ENCODE measurements at places on chromosomes 5 and 9.
A peak's percentile ranks its signal among the peaks of the same experiment; 100 is the strongest.

DNA sequence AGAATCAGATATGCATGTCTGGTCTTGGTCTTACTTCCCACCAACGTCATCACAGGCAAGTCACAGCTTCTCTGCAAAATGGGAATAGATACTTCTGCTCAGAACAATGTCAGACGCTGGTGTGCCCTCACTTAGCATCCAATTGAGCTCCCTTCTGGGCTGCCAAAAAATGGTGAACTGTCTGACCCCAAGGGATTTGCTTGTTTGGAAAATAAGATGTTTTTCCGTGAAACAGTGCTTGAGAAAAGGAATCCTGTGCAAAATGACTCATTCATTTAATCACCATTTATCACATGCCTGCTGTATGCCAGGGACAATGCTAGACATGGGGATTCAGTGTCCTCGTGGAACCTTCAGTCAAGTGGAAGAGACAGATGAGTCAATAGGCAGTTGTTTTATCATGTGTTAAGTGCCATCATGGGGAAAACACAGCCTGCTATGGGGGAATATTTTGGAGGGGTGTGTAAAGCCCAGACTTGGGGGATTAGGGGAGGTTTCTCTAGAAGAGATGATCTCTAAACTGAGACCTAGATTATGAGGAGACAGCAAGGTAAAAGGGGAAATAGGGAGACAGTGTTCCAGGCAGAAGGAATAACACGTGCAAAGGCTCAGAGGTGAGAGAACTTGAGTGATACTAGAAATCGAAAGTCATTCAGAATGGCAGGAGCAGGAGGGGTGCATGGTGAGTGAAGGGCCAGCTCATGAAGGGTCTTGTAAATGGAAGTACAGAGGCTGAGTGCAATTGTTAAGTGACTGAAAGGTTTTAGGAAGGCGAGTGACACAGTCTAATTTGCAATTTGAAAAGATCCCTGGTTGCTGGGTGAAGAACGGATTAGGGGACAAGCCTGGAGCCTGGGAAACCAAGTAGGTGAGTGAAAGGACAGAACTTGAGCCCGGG is 3.9 kb downstream of the NIPAL4 start:
- DNase-seq, result peak; percentile 90

DNA sequence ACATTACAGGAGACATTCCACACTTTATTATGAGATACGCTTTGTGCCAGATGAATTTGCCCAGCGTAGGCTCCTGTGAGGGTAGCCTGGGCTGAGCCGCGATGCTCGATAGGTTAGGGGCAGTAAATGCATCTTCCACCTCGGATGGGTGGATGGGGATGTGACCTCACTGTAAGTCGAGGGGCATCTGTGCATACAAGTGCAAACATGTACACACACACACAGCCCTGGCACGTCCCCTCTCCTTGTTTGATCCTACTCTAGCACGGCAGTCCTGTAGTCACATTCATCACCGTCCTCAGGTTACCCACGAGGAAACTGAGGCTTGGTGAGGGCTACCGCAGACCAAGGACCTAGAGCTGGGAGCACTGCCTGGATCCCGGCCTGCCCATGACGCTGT is 166.8 kb downstream of the COL23A1 start:
- no peak for DNase-seq

- peak; percentile 28 for DNase-seq
Measured at GRCh38 chr5:39661026-39661779, 236.4 kb upstream of the DAB2 start.

DNA sequence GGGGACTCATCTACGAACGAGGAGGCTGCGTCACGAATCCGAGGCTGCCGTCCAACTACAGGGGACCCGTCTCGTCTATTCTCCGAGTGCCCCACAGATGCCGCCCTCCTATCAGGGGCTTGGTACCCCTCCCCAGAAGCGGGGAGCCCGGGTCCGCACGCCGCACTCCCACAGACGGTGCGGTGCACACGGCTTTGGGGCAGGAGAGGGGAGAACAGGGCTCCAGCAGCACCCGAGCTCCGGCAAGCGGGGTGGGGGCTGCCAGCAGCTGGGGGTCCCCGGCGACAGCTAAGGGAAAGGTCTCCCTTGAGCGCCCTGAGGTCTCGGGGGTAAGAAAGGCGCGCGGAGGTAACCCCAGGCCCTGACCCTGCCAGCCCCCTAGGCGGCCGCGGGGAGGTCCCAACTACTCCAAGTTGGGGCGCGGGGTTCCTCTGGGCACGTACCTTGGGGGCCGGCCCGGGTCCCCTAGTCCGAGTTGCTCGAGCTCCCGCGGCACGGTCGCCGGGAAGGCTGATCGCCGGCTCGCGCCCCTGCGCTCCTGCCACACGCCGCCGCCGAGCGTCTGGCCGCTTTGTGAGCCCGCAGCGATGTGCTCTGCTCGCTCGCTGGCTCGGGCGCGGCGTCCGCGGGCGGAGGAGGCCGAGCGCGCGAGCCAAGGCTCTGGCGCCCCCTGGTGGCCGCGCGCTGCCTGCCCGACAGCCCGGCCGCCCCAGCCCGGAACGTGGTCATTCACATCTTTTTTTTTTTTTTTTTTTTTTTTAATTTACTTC is at the start of gene SPOCK1:
TSS of gene SPOCK1 (minus strand) at position 591 of the 770 bp plus-strand sequence.
- peak; percentile 79 for DNase-seq

- peak; percentile 2 for DNase-seq
Measured at GRCh38 chr5:114387433-114387832, 25.6 kb downstream of the KCNN2 start.

DNA sequence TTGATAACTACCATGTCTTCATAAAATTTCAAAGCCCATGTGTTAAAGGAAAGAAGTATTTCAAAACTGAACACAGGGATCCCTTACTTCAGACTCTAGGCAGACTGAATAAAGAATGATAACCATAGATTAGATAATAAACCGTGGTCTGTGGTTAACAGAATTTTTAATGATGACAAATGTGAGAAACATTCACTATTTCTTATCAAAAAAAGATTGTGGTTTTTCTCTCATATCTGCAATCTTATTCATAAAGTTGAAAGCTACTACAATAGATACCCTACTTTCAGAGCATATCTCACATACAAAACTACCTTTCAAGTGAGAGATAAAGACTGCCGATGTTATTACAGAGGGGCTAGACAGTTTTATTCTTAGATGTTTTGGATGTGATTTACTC is 816.8 kb upstream of the DMAC1 start:
- DNase-seq, result peak; percentile 54

DNA sequence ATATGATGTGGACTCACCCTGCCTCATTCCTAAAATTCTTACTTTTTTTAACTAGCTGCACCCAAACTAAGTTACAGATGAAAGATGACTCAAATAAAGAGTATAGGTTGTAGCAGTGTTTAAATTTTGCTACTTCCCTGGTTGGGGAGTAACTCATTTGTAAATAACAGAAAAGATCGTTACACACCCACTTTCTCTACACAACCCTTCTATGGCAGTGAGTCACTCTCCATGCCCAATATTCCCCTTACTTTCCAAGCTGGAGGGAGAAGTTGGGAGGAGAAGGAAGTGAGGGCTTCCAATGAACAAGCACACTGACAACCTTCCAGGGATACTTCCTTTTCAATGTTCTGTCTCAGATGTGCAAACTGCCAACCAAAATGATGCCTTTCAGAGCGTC is 1.9 kb downstream of the RASEF start:
- DNase-seq, result no peak

DNA sequence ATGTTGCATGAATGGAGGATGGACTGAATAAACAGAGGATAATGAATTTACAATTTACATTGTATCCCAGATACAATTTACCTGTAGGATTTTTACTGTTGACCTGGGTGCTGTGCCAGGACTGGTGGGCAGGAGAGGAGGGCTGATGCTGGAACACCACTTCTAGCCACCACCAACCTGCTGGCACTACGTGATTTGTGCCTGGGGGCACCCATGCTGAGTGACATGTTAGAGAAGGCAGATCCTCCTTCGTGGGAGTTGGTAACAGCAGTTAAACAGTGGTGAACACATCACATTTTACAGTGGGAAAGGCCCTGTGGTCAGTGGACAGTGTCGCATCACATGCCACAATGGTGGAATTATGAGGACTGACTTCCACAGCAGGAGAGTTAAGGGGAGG is 3.0 kb upstream of the ANKRD34B start:
- no peak for DNase-seq

DNA sequence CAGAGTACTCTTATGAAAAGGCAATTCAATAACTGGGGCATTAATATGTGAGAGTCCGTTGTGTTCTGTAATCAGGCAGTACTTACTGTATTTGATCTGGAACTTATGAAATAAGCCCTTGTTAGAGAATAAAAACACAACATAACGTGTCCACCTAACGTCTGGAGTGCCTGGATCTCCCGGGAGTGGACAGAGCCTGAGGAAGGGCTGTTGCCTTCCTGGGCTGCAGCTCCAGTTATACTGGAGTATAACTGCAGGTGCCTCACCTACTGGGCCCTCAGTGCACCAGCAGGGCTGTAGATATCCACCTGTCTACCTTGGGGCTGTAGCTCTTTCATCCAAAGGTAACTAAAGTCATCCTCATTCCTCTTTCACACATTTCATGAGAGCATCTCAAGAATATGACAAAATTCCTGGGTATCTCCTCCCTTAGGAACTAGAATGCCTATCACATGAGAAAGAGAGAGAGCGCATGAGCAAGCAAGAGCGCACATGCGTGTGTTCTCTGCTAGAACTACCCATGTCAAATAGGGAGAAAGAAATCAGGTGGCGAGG is 200.1 kb downstream of the GAPVD1 start:
- DNase-seq, result no peak

DNA sequence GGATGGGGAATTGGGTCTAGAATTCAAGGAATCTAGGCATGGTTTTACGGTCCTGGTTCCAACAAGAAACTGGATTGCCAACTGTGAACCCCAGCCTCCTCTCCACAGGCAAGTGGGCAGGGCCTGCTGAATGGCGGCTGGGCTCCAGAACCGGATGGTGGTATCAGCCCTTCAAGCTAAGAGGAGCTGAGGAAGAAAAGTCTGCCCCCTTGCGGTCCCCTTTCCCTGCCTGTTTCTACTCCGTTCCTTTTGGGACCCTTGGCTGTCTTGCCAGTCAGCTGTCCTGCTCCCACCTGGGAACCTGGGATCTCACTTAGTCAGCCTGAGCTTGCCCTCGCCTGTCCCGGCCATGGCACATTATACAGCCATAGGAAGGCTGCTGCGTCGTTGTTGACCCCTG is 234.4 kb upstream of the DAPK1 start:
- DNase-seq, result no peak

- DNase-seq, result no peak
Measured at GRCh38 chr5:74464512-74465209, 175.9 kb downstream of the ENC1 start.

DNA sequence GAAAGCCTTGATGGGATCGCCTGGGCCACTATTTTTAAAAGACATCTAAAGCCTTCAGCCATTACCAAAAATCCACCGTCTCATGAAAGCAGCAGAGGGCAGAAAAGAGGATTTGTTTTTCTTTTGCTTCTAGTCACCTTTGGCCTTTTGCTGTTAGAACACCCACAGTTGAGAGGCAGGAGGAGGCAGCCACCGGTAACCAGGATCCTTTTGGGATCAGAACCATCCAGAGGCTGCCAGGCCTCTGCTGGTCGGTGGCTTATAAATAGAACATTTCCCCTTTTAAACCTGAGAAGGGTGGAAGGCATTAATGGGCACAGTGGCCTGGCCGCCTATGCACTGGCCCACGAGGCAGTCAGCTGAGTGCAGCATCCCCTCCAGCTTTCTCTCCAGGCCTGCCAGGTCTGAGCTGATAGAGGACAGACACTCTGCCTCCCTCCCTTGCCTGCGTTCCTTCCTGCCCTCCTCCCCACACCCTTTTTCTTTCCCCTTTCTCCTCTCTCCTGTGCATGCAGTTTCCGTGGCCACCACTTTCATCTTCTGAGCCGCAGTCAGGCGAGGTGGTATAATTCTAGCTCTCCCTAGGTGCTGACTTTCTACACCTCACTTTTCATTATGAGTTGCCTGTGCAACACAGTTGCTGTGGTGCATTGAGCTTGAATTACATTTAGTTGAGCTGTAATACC is 253.4 kb downstream of the ARHGAP26 start:
- DNase-seq, result no peak

DNA sequence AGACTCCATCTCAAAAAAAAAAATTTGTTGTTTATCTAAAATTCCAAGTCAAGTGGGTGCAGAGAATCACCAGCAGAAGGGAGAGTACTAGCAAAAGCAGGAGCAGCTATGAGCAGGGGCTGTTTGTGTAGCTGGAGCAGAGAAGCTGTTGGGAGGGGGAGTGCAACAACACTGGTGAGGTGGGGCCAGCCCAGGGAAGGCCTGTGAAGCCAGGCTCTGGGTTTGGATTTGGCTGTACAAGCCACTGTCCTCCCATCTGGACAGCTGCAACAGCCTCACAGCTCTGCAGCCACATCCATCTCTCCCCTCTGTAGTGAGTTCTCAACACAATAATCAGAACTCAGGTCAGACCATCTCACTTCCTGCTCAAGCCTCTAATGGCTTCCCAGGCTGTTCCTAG is 59.4 kb downstream of the TMOD1 start:
- no peak for DNase-seq

- no peak for DNase-seq
Measured at GRCh38 chr5:28415791-28416443, 1377.5 kb upstream of the CDH9 start.

- DNase-seq, result no peak
Measured at GRCh38 chr5:95808013-95808685, 14.4 kb downstream of the GLRX start.

GRCh38 chr5:173323106-173323798 is 5.0 kb downstream of the STC2 start:
- DNase-seq, result no peak

- no peak for DNase-seq
Measured at GRCh38 chr5:78215972-78216371, 78.5 kb downstream of the AP3B1 start.

DNA sequence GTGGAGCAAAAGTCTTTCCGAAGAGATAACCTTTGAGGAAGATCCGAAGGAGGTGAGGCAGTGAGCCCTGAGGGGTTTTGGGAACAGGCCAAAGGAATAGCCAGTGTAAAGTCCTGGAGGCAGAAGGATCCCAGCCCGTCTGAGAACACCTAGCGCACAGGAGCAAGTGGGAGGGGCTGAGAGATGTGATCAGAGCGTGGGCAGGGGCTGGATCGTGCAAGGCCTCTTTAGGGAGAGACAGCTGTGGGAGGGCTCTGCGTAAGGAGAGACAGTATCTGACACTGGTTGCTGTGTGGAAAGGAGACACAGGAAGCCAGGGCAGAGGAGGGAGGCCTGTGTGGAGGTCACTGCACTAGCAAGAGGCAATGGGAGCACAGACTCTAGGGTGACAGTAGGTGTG is 68.2 kb downstream of the BARX1 start:
- DNase-seq, result no peak
